ENCODE measurements at places on chromosomes 1 and 21.
A peak's percentile ranks its signal among the peaks of the same experiment; 100 is the strongest.

GRCh38 chr1:222654849-222655248, 37.0 kb downstream of the MIA3 start:
- peak; percentile 53 for DNase-seq

- no peak for DNase-seq
These were observed 25.5 kb upstream of the C1orf159 start for GRCh38 chr1:1141244-1141910.

DNA sequence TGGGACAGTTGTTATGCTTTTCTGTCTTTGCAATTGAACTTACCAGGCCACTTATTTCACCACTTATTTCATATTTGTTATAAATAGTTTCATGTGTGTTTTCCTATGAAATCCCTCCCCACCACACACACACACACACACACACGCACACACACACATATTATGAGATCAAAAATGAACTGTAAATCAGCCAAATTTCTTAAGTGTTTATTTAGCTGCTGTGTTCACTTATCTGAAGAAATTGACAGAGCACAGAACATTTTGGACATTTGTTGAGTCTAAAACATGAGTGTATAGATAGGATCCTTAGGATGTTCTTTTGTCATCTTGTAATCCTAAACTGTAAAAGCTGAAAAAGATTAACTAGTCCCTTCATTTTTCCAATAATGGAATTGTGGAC, 7.8 kb upstream of the TNFSF18 start:
- no peak for DNase-seq

- no peak for DNase-seq
These were observed 4.3 kb downstream of the INAVA start for GRCh38 chr1:200899015-200899386.

- no peak for DNase-seq
These were observed 458.7 kb upstream of the BRINP3 start for GRCh38 chr1:190936337-190936736.

DNA sequence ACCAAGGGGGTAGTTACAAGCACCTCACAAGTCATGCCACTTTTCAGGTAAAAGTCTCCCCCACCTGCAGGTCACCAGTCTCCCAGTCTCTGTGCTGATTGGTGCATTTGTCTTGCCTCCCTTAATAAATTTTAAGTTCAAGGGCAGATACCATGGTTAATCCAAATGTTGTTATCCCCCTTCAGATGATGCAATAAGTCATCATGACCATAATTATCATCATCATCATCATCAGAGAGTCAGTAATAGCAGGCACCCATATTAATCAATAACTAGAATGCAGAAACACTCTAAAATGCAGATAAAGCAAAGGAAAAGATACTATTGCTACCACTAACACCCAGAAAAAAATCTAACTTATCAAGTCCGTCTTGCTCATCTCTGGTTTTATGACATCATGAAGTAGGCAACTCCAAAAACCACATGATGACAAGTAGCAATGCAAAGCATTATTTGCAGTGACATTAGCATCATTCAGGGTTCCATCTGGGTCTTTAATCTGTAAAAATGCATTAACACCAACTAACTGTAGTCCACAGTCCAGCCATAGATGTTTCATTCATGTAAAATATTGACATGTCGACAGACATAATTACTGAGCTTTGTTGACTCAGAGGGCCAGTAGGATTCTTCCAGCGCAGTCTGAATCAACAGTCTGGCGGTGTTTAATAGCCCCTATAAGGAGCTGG, 492.0 kb upstream of the RUNX1 start:
- no peak for DNase-seq

- peak; percentile 56 for DNase-seq
These were observed 200.4 kb downstream of the NRIP1 start for GRCh38 chr21:14864211-14865021.

GRCh38 chr1:235918465-235918864, 51.8 kb upstream of the LYST start:
- no peak for DNase-seq

DNA sequence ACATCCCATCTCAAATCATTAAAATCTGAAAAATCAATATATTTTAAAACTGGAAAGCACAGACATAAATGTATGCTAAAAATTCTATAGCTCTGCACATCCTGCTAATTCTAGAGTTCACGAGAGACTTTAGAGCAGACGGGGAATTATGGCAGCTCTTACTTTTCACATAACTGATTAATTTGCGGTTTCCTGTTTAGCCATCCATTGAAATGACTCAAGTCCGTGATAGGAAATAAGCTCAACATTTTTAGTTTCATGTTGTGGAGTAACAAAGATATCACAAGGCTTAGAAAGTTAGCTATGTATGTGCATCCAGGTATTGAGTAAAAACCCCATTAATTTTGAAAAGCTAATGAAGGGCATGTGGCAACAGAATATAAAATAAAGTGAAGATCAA, 123.2 kb downstream of the SMYD2 start:
- DNase-seq = no peak

GRCh38 chr1:91715416-91716000, 170.4 kb downstream of the TGFBR3 start:
- no peak for DNase-seq

DNA sequence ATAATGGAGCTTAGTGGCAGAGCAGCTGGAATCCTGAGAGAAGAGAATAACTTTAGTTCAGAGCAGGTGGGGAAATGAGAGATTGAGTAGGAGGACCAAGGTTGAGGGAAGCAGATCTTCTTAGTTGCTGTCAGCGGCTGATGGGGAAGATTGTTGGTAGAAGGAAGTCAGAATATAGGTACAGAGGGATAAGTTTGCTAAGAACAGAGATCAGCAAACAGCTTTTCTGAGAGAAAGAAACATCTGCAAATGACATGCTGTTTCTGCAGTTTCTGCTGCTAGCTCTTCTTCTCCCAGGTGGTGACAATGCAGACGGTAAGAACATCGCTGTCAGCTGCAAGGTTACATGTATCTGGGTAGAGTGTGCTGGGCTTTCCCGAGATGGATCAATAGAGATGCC, at the start of gene CD1C:
Gene CD1C, plus strand, starts transcription at position 113 of the 400 bp plus-strand sequence. Its CDS starts 142 bp downstream, at position 255.
- no peak for DNase-seq

DNA sequence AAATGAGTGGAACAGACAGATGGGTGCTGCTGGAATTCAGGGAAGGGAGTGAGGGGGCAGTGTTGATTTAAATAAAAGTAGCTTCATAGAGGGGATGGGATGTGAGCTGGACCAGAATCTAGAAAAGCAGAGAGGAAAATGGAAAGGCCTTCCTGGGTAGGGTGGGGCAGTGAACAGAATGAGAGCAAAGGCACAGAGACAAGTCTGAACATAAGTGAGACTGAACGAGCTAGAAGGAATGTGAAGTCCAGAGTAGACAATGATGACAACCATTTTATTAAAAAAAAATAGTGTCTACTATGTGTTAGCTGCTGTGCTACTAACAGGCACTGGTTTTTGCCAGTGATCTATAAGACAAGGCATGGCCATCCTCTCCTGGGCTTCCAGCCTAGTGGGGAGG, 36.0 kb downstream of the ELK4 start:
- no peak for DNase-seq

DNA sequence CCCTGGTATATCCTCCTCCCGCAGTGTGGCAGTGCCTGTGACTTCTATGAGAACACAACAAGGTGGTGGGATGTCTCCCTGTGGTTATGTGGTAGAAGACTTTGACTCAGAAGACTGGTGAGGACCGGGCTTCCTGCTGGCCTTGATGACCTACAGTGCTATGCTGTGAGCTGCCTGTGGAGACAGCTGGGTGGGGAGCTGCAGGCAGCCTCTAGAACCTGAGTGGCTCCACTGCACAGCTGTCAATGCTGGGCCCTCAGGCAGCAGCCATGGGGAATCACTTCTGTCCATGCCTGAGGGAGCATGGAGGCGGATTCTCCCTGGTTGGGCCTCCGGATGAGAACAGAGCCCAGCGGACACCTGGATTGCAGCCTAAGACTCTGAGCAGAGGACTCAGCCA, 14.9 kb downstream of the SLC1A7 start:
- DNase-seq = no peak

DNA sequence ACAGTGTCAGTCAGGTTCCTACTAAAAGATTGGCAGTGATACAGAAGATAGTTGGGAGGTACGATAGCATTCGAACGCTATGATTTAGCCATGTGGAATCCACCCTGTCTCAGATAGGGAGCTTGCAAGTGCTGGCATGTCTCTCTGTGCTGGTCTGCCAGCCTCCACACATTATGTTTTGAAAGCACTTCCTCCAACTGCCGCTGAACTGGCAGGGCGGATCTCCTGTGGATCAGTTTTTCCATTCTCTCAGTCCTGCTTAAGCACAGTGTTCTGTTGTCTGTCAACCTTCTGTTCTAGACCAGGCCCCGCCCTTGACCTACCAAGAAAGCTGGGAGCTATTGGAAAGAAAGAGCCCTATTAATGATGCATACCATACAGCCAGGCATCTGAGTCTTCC, 65.5 kb upstream of the PALMD start:
- no peak for DNase-seq

- DNase-seq = no peak
These were observed 40.1 kb downstream of the LAMC1 start for GRCh38 chr1:183063349-183063748.

DNA sequence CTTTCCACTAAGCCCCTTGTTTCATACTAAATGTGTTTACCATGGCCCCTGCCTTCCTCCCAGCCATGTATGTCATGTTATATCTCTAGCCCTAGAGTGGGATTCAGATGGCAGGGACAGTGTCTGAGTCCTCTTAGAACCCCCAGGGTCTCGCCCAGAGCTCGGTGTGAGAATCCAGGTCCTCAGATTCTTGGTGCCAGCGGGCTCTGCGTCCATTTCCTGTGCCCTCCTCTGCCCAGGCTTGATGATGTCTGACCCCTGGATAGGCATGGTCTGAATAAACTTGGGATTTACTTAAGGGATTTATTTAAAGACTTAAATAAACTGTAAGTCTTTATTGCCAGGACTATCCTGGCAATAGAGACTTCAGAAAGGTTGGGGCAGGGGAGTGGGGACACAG, 6.2 kb upstream of the KISS1 start:
- no peak for DNase-seq

GRCh38 chr1:51506537-51506936, 12.5 kb downstream of the EPS15 start:
- DNase-seq = no peak

DNA sequence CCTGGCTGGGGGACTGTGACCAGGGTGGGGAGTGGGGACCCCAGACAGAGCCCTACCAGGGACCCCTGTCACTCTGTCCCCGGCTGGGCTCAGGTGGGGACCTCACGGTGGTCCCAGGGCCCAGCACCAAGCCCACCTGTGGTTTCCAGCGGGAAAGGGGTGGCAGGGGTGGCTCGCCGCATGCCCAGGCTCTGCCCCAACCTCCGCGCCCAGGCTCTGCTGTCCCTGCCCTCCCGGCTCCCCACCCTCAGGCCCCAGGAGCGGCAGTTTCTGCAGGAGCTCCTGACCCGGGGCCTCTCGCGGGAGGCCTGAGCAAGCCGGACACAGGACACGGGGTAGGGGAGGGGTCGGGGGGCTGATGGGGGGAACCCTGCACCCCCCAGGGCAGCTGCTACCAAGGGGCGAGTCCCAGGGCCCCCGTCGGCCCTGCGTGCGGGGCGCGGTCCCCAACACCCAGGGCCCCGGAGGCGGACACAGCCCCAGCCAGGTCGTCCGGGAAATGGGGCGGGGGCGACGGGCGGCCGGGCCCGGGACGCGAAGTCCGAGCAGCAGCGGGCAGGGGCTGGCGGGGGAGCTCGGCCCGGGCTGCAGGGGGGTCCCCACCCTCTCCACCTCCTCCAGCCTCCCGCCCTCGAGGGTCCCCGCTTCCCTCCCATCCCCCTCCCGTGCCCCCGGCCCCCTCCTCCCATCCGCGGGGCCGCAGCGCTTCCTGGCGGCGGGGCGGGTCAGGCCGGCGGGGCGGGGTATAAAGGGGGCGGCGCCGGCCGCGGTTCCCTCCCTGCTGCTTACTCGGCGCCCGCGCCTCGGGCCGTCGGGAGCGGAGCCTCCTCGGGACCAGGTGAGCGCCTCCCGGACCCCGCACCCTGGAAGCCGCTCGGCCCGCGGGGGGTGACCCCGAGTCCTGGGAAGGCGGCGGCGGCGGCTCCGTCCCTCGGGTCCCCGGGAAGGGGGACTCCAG, at the start of gene COL6A2:
Gene COL6A2, plus strand, starts transcription at position 777 of the 958 bp plus-strand sequence.
- DNase-seq = peak; percentile 78

GRCh38 chr1:76083189-76083588, 8.6 kb downstream of the ST6GALNAC3 start:
- no peak for DNase-seq

DNA sequence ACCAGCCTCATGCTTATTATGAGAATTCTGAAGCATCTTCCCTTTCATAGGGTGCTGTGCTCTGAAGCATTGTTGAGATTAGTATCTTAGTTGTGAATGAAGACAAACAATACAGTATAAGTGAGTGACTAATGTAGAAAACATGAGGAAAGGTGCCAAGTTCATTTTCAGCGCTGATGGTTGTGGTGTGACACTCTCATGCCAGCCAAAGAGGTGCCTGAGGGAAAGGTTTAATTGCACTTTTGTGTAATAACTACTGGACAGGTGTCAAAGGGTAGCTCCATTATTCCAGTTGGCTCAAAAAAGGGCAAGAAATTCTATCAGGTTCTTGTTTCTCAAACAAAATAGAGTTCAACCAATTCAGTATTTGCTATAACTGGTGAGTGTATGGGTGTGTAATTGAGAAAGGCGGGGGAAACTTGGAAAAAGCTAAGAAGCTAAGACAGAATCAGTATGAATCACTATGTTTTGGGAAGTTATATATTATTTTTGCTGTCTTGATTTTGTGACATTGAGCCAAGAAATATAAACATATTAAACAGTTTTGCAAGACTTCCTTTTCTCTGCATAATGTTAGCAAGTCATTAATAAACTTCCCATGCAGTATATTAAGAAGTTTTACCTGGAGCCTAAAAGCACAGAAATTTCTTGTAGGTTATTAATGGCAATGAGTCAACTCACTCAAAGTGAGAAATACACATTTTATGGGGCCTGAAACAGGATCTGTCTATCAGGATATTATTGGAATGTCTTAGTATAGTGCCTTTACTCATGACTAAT, 31.8 kb downstream of the KCNK2 start:
- DNase-seq = no peak

GRCh38 chr1:220927442-220927841, 48.2 kb downstream of the HLX start:
- DNase-seq = no peak

GRCh38 chr1:226957714-226958113, 17.6 kb downstream of the COQ8A start:
- no peak for DNase-seq

DNA sequence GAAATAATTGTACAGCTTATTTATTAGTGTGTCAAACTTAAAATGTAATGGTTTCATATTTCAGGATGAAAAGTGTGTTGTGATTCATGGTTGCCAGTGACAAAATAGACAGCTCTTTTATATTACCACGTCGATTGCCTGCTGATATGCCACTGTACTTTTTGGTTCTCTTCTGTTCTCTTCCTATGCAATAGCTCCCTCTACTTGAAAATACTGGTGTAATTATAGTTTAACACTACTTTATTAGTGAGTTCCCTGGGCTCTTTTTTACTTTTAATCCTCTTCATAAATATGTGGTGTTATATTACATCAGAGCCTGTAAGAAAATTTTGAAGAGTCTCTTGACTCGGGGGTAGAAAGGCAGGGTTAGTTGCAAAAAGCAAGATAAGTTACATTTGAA, 111.3 kb downstream of the PATJ start:
- DNase-seq = no peak

DNA sequence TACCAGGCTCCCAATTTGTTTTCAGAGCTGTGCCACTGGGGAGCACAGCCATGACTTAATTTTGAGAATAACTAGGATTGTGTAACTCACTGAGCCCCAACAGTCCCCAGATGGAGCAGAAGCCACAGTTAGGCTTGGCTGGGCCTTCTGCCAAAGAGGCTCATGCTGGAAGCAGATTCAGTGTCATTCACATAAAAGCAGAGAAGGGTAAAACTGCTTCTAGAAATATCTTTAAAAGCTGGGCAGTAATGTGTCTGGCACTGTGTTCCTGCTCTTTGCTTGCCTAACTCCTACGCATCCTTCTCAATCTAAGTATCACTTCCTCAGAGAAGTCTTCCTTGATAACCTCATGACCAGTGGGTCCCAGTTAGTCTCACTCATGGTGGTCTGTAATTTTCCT, 20.3 kb downstream of the STK40 start:
- no peak for DNase-seq

All from activated T-cell treated with anti-CD3 and anti-CD28 coated beads, Interleukin-2, amount 50 U/mL, for 24 hours (primary cell).